SHP77 treated with DMSO at 0.1 percent for 48 hours (cell line): ENCODE measurements at places on chromosomes 11 and 22.

- DNase-seq, result no peak
Observed at GRCh38 chr11:3156661-3157311, 8.3 kb downstream of the OSBPL5 start.

- DNase-seq, result no peak
Observed at GRCh38 chr11:37504060-37504611, 906.1 kb upstream of the RAG2 start.

GRCh38 chr11:3028813-3029212 is 28.4 kb downstream of the CARS1 start:
- no peak for DNase-seq

DNA sequence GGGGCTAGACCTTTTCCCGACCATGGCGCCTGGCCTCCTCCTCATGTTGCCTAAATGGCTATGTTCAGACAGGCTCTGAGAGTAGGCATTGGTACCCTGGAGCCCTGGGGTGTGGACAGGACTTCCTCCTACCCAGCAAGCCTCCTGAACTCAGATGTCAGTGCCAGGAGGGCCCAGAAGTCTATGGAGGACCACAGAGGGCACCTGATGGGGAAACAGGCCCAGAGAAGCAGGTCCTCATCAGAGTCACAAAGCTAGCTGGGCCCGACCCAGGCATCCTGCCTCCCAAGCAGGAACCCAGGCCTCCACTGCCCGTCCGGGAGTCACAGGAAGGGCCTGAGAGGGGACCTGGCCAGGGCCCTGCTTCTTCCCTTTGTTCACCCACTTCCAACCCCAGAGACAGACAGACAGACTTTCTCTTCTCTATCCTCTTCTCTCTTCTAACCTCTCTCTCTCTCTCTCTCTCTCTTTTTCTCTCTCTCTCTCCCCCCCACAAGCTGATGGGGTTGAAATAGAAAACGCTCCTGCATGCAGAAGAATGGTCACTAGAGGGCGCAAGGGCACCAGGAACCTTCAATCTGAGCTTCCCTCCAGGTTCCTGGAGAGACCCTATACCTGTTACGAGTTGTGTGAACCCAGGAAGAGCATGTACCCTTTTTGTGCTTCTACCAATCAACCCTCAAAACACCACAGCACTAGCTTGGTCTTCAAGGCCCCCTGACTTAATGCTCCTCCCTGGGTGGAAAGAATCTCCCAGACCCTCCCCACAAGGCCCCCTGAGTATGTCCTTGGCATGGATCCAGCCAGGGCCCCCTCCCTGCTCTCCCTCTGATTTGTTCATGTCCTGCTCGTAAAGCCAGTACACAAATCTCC is 27.1 kb downstream of the ARAP1 start:
- peak; percentile 50 for DNase-seq

- no peak for DNase-seq
Observed at GRCh38 chr11:73962101-73962705, 11.4 kb downstream of the DNAJB13 start.

- DNase-seq, result no peak
Observed at GRCh38 chr11:117670443-117670842, 126.6 kb downstream of the DSCAML1 start.

DNA sequence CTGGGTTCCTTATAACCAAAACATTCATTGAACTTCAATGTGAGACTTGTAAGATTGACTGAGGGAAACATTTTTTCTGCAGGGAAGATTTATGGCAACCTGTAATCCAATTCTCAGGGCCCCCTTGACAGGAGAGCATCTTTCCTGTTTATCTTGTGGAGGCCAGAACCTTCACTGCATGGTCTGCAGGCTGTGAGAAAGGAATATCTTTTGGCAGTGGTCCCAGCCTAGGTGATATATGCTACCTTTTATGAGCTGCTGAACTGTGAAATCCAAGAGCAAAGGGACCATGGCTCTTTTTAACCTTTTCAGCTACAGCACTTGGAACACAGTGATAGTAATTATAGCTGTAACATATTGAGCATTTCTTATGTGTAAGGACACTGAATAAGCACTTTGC is 590.2 kb upstream of the B3GAT1 start:
- no peak for DNase-seq

DNA sequence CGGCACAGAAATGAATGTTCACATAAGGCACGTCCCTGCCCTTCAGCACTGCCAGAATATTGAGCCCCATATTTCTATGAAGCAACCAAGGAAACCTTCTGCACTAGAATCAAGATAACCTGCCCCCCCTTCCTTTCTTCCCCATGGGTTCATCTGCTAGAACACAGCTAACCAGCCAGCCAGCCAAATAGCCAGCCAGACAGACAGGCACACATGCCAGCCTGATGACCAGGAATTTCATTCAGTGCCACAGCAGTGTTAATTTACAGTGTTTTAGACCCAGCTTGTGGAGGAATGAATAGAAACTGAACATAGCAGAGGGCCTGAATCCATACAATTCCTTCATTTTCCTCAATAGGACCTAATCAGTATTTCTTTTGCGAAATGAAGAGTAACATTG is 57.0 kb downstream of the TENM4 start:
- DNase-seq, result no peak

DNA sequence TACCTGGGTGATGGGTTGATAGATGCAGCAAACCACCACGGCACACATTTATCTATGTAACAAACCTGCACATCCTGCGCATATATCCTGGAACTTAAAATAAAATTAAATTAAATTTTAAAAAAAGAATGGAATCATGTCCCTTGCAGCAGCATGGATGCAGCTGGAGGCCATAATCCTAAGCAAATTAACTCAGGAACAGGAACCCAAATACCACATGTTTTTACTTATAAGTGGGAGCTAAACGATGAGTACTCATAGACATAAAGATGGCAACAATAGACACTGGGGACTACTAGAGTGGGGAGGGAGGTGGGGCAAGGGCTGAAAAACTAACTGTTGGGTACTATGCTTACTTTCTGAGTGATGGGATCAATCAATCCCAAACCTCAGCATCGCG is 40.9 kb downstream of the CWC15 start:
- DNase-seq, result no peak

DNA sequence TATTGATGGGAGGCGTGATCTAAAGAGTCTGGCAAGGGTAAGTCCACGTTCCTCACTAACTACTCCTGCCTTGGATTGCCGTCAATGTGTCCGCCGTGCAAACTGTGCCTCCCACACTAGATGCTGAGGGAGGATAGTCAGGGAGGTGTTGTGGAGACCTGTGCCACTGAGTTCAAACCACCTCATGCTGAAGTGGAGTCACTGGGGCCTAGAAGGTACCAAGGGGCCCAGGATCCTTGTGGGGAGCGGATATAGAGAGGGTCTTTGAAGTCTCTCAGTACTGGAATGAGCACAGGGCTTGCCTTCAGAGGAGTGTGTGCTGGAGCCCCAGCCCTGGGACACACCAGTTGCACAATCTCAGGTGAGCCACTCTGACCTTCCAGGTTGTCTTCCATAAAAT is 27.1 kb upstream of the TMPRSS4 start:
- DNase-seq, result no peak

DNA sequence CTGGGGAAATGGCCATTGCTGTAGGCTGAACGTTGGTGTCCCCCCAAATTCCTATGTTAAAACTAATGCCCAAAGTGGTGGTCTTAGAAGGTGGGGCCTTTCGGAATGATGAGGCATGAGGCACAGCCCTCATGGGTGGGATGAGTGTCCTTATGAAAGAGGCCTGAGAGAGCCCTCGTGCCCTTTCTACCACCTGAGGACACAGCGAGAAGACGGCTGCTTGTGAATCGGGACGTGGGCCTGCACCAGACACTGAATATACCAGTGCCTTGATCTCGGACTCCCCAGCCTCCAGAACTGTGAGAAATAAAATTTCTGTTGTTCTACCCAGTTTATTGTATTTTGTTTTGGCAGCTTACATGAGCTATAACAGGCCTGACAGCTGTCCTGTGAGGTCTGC is 162.9 kb upstream of the B3GAT1 start:
- no peak for DNase-seq

GRCh38 chr11:45859661-45860140 is 12.4 kb downstream of the CRY2 start:
- no peak for DNase-seq

DNA sequence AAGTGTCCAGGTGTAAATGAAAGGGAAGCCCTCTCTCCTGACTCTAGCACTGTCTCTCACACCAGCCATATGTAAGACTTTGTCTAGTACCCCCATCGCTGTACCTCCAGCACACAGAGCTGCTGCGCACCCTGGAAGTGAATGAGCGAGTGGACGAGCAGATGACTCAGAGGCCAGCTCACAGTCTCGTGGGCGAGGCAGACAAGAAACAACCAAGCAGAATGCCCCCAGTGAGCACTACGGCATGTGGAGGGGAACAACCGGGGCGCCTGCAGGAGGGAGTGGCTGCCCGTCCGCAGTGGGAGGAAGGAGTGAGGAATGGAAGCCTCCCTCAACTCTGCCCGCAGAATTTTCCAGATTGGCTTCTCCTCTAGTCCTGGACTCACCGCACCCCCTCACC is 46.4 kb downstream of the MCM5 start:
- no peak for DNase-seq

GRCh38 chr22:17897858-17898257 is 123.6 kb upstream of the BID start:
- DNase-seq, result no peak

DNA sequence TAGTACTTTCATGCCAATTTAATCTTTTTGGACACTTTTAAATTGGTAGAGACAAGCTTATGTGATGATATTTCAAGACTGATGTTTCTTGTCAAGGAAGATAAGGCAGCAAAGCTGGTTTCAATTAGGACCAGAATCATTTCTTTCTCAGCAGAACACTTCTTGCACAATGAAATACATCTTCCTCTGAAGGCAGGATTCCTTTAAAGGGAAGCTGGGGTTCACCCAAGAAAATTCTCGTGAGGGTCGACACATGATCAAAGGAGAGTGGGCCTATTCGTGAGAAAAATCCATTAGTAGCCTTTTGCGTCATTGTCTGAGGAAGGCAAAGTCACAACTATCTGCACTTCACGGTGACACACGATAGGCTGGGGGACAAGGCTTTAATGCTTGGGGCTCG is 17.6 kb downstream of the TTC12 start:
- no peak for DNase-seq
